SW 1271 (cell line): ENCODE measurements at places on chromosomes 11 and 22.

DNA sequence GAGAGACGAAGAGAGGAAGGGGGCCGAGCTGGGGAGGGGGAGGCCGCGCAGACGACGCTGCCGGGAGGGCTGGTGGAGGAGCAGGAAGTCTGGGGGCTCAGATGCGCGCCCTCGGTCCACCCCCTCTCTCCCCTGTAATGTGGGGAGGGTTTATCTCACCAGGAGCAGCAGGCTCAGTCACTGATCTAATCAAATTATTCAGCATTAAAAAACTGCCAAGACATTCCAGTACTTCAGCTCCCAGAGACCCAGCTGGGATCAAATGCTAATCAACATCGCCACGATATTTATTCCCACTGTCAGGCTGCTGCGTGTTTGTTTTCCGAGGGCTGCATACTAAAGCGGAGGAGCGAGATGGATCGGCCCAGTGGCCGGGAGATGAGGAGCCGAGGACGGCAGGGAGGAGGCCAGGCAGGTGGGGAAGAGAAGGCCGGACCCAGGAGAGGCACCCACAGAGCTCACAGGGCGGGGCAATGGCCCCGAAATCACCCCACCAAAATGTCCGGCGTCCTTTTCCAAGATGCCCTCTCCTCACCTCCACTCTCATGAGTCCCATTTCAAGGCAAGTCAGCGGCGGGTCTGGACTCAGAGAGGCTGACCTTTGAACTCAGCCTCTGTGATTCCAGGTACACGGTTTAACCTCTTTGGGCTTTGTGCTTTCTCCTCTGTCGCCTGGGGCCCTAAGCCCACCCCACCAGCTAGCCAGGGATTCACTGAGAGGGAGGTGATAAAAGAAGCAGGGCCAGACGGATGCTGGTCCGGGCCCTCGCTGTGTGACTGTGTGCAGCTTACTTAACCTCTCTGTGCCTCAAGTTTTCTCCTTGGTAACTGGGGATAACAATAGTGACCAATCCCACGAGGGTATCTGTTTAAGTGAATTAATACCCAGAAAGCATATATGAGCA lies 502.1 kb downstream of the MN1 start:
- no peak for DNase-seq

GRCh38 chr22:31861226-31861840 lies 83.0 kb upstream of the YWHAH start:
- DNase-seq = no peak

DNA sequence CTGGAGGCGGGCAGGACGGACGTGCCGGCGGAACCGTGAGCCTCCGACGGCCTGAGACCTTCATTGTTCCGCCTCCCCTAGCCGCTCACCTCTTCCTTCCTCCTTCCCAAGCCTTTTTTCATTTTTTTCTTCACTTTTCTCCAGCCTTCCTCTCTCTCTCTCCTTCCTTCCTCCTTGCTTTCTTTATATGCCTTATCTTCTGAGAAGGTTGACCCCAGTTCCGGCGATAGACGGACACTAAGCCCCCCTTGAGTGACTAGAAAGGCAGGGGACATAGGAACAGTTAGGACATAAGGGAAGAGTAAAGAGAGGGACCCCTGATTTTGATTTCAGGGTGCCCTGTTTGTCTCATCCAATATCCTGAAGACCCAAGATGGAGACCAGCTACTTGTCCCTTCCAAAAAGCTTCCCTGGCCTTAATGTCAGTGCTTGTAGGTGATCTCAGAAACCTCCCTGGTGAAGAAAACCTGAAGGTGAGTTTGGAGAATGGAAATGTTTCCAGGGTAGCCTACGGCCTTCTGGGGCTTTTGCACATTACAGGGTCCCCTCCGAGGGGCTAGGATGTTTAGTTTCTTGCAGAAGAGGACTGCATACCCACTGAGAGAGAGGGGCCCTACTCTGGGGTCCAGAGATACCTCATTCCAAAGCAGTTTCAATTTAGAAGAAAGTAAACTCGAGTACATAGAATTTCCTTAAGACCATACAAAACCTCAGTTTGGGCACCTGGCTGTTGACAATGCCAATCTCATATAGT lies 3.5 kb downstream of the ADM start:
- peak; percentile 40 for DNase-seq

DNA sequence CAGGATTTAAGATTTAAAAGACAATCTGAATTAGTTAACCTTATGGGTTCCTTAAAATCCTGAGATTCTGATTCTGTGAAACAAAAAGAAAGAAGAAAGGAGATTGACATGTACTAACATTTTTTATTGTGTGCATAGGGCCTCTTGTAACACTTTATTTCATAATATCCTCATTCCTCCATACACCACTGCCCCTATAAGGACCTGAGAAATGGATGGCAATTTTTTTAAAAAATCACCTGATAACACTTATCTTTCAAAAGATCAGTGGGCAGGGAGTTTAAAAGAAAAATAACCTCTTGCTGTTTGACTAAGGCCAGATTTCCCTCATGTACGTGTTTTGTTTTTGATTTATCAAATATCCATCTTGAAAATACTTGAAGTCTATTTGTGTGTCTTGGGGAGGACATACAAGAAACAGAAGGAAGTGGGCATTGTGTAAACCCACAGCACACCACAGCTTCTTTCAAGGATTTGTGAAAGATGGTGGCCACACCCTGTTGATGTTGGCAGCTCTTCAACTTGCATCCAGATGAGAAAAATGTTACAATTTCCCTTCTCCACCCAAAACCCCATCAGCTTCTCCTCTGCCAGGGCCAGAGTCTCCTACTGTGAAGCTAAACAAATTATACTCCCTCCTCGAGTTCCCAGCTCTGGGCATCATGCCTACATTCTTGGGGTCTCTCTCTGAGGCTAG lies 35.0 kb upstream of the MPEG1 start:
- no peak for DNase-seq

- DNase-seq = no peak
Measured at GRCh38 chr22:23106344-23106743, 35.4 kb downstream of the RSPH14 start.

DNA sequence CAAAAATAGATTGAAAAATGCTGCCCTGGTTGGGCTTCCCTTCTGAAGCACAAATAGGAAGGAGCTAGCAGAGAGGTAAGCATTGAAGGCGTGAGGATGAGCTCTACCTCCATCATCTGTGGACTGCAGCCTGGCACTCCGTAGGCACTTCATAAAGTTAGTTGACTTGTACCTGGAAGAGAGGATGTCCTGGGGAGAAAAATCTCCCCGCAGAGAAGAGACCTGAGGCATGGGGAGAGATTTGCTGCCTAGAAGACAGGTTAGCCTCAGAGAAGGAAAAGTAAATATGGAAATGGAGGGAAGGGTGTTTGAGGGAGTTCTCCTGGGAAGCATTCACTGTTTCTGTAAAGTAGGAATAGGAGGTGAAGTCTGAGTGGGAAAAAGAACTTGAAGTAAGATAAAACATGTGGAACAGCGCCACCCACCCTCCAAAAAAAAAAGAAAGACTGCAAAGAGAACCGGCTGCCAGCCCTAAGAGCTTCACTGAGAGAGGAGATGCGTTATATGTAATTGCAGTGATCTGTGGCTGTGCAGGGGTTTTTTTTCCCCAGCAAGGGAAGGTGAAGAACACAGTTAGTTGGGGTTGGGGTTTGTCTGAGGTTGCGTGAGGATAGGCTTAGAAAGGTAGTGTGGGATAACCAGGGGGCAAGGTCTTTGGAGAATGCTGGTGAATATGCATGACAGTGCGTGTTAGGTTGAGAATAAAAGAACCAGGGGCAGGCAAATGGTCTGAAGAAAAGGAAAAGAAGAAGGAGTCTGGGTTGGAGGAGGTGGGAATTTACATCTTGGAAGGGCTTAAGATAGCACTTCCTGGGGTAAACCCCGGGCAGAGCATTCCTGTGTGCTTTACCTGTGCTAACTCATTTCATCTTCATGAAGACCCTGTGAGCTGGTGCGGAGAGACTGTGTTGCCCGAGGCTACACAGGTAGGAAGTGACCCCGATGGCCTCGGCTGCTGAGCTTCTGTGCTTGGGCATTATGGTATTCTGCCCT lies 16.0 kb downstream of the TNRC6B start:
- DNase-seq = no peak

DNA sequence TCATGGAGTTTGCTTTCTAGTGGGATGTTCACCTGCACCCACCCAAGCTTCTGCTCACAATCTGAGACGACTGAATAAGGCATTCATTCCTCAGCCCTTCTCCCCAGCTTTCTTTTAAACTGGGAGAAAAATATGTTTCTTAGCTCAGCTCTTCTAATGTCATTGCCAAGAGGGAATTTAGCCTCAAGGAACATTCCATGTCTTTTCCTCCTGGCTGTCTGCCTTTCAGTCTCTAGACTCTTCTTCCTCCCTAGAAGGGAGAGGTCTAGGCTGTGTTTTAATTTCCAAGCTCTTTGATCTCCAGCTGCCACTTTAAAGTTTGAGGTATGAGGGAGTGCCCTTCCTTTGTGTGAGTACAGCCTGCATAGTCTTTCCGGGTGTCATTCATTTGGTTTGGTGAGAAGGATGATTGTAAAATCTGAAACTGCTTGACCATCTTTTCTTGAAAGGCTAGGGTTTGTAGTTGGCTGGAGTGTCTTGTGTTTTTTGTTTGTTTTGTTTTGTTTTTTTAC lies 11.7 kb upstream of the HTATIP2 start:
- DNase-seq = no peak

GRCh38 chr22:50656122-50657070 lies 16.2 kb upstream of the SHANK3 start:
- DNase-seq = peak; percentile 34

DNA sequence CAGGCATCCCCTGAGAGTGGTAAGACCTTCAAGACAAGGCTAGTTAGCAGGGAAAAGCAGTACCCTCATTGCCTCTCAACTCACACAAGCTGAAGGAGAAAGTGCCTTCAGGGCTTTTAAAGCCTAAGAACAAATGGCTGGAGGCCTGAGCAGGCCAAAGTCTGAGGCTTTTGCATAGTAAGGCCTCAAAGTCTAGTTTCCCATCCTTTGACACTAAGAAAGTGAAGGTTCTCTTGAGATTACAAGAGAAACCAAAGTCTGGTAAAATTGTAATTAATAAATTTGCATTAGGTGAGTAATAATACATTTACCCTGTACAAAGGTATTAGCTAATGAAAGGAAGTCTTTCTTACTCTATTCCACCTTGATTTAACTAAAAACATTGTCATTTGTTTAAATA lies 47.0 kb upstream of the CCDC89 start:
- no peak for DNase-seq

GRCh38 chr11:120923866-120924508 lies 99.9 kb upstream of the TBCEL start:
- DNase-seq = no peak

GRCh38 chr11:72720784-72721183 lies 31.4 kb downstream of the ARAP1 start:
- no peak for DNase-seq

- no peak for DNase-seq
Measured at GRCh38 chr22:49690454-49690853, 137.2 kb downstream of the BRD1 start.

DNA sequence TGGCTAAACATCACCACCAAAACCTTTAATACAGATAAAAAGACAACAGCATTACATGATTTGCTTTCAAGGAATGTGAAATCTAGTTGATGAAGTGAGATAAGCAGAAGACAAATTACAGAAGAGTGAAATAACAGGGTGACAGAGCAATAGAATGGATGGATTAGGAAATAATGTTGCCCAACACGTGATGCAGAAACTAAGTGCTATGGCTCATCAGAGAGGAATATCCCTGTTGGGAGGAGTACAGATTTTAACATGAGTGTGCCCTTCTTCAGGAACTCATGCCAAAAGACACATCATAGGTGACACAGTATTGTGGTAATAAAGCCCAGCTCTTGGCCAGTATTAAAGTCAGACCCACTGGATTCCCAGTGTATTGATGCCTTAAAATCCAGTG lies 176.6 kb upstream of the RAG2 start:
- DNase-seq = no peak

DNA sequence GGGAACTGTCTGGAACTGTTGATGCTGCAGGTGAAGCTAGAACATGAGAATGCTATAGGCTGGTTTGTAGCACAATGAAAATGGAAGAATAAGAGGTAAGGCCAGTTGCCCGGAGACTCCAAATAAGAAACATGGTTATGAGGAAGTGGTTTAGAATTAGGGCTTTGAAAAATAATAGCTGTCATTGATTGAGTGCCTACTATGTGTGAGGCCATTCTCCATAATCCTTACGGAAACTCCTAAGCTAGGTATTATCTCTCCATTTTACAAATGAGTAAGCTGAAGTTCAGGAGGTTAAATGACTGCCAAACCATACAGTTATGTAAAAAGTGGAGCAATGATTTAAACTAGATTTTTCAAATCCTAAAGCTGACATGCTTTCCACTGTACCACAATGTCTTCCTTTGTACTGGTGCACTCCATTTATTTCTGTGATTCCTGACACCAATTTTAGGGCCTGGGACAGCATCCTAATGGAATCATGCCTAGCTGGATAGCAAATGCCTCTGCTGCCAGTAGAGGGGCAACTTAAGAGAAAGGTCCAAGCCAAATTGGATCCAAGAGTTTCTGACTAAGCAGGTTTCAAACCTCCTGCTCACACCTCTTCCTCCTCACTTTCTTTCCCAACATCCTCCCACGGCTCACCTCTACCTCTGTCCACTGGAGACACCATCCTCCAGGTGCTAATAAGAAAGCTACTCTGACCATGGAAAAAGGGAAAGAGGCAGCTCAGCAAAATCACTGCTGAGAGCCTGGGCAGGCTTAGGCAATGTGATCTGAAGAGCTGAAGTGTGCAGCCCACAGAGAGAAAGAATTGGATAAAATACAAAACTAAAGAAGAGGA lies 46.9 kb upstream of the PICALM start:
- no peak for DNase-seq

DNA sequence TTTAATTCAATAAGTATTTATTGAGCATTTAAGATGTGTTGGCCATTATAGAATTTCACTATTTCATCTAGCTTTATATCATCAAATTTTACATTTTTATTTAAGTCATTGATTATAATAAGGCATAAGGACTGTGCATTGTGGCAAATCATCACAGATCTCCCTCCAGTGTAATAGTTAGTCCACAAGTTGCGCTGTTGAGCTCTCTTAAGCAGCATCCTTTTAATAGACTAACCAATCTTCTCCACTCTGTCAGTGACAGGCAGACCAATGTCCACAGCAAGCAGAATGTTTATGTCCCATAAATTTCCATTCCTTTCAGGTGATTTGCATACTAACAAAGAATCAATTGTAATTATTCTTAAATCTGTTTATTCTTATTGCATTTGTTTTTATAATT lies 595.3 kb upstream of the CCDC90B start:
- DNase-seq = no peak
